ENCODE measurements at places on chromosomes 4 and X. TPM values are rescaled to one million over a fixed set of nuclear protein-coding genes. Genes with fewer than 3 reads are reported as not detected.

DNA sequence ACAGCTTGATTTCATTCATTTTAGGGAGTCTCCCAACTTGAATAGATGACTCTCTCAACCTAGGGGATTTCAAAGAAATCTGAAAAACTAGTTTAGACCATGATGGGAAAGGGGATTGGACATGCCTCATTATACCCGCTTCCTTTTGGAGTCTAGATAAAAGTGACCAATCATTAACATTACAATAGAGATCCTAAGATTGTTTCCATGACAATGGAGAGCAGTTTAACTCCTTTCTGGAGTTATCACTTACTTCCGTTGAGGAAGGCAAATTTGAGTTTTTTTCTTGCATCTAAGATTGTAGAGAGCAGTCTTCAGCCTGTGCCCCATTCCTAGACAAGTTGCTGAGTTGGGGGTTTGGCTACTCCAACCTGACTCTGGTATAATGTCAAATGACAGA lies 11.4 kb upstream of the IL15 start:
- no peak for DNase-seq

DNA sequence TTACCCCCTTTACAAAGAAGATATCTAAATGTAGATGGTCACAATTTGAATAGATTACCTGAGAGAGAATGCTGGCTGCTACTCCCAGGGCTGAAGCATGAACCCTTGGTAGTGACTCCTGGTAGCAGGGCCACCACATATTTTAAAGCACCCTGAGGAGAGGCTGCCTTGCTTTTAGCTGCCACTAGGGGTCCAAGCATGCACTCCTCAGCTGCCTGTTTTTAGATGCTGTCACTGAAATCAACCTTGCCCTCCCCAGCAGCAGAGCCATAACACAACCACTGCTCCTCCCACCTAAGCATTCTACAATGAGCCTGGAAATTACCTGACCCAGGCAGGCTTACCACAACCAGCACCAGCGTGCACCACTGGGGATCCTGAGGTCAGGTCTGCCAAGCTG lies 850.9 kb downstream of the FAM133A start:
- DNase-seq = no peak

DNA sequence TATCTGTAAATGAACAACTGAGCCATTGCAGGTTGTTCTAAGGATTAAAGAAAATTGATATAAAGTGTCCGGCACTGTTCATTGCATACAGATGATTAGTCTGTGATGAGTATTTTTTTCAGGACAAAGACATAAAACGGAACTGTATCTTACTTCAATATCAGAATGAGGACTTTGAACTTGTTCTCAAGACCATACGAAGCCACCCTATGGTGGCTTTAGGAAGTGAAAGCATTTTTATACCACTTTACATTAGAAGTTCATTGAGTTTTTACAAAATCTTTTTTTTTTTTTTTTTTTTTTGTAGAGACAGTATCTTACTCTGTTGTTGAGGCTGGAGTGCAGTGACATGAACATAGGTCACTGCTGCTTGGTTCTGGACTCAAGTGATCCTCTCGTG lies 45.2 kb upstream of the TRIM2 start:
- no peak for DNase-seq

DNA sequence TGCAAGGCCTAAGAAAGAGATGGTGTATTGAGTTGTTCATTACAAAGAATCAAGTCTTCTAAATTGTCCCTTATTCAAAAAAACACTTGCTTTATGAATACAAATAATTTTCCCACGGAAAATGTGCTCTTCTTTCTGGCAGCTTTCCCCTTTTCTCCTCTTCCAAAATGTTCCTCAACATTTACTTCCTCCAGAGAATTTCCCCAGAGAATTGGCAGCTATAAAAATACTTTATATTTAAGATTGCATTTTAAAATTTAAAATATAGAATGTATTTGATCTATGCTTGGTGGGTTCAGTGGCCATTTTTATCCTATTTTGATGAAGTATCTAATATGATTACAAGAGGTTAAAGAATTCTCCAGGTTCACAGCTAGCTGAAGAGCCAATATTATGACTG lies 521.0 kb downstream of the IQCM start:
- no peak for DNase-seq

DNA sequence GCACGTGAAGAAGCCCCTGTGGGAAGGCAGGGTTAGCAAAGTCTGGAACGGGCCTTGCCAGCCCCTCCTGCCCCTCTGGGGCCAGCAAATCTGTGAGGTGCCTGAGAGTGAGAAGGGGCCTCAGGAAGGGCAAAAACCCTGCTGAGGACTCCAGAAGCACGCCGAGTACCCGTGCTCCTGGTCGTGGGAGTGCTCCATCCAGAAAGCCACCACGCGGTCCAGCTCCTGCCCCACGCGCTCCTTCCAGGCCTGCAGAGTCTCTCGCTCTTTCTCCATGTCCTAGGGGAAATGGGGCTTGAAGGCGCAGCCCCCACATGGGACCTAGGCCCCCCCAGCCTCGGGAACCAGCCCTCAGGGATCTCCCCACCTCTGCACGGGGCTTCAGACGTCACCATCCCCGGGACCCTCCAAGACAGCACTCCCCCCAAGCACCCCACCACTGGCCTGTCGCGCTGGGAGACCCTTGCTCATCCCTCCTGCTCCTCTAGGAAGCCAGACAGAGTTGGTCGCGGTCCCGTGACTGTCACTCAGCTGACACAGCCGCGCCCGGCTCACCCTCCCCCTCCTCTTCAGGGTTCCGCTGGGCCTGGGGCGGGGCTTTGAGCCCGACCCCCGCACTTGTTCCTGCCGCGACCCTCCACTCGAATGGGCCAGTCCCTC lies at the start of gene RENBP:
RENBP (minus strand) TSS at position 504 of the 660 bp plus-strand sequence; CDS start at position 471, 33 bp downstream.
- DNase-seq = peak; percentile 41

GRCh38 chr4:72313121-72313520 lies 255.9 kb downstream of the ADAMTS3 start:
- DNase-seq = no peak

DNA sequence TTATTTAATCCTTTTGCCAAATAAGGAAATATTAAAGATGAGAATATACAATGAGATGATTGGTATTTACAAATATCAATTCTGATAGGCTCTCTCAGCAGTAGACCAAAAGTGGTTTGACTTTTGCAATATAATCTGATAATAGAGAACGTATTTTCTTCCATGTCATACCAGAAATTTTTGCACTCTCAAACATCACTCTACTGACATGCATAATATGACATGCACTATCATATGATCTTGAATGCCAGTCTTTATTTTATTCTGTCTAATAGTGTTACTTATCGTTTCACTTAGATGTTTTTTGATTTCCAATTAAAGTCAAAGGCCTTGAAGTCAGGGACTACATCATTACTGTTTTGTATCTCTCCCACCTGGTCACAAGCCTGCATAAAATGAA lies 259.2 kb downstream of the PCDH7 start:
- DNase-seq = no peak

- no peak for DNase-seq
Observed at GRCh38 chr4:17687237-17687857, 72.9 kb downstream of the MED28 start.

DNA sequence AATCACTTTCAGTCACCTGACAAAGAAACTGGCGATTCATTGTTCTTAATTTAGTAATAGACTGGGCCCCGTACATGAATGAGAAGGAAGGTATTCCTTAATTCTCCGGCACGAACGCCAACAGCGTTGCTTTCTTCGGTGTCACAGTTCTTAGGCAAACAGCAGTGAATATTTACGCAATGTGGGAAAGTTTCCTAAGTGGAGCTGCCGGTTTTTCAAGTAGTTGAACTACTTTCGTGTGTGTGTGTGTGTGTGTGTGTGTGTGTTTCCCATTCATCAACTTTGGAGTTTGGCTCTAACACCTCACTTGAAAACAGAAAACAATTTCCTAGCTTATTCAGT lies 651 bp downstream of the NXT2 start:
- peak; percentile 45 for DNase-seq

DNA sequence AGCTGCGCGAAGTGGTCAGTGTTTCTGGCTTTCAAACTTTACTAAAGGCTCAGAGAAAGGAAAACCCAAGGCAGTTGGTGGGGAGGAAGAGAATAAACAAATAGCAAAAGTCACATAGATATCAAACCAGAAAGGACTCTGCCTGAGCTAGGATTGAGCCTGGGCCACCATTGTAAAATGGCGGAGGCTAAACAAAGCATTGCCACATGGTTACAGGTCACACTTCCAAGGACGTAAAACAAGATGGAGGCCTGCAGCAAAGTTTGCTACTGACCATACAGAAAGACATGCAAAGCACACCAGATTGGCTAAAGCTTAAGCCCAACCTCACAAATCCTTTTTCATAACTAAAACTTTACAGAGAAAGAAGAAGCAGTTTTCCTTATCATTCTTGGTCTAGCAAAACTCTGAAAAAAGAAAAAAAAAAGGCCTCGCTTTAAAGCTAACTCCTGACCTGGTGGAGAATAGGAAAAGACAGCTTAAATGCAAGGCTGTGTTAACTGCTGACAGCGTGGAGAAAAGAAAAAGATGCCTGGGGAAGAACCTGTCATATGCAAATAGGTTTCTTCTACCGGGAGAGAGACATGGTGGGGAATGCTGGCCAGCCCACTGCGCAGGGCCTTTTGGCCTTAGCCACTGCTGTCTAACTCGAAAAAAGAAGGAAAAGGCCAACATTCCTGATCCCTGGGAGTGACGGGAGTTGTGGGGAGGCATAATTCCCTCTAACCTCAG lies 81.8 kb upstream of the SMARCA5 start:
- DNase-seq = no peak

DNA sequence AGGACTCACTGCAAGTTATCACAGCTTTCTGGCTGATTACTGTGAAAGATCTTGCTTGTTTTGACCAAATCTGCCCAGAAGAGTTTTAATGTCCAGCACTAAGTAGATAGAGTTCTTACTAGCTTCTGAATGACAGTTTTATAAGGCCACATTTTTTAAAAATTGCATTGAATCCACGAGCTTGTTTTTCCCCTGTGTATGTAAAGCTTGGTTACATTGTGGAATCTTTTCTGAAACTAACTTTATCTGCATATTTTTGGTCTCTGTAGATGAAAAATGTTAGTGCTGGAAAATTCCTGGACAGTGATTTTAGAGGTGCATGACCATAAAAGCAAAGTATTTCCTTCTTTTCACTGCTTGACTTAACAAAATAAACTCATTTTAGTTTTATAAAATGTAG lies 650.3 kb upstream of the FAM241A start:
- no peak for DNase-seq

DNA sequence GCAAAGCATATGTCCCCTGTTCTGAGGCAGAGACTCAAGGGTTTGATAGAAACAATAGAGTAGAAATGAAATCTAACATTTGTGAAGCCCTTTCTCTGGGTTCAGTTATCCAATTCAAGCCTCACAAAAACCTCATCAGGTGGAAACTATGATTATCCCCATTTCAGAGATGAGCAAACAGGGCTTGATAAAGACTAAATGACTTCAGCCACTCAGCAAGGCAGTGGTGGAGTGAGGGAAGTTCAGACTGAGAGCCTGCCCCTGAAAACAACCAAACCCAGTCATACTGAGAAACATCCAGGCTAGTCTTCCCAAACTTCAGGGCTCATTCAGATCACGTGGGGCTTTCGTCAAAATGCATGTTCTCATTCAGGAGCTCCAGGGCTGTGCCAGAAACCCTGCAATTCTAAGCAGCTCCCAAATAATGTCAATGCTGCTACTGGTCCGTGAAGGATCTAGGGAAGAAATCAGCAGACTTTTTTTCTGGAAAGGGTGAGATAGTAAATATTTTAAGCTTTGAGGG lies 109.6 kb upstream of the KIT start:
- no peak for DNase-seq

DNA sequence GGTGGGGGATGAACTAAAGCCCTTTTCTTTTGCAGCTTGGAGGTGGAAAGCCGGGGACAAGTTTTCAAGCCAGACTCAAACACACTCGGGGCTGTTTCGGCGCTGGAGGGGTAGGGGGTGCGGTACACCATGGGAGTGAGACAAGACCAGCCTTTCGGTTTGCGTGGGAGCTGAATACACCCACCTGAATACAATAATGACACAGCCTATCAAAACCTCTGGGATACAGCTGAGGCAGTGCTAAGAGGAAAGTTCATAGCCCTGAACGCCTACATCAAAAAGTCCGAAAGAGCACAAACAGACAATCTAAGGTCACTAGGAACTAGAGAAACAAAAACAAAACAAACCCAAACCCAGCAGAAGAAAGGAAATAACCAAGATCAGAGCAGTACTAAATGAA lies 163.3 kb downstream of the ATRX start:
- DNase-seq = no peak

- DNase-seq = no peak
Observed at GRCh38 chr4:171876636-171877035, 63.4 kb downstream of the GALNTL6 start.

DNA sequence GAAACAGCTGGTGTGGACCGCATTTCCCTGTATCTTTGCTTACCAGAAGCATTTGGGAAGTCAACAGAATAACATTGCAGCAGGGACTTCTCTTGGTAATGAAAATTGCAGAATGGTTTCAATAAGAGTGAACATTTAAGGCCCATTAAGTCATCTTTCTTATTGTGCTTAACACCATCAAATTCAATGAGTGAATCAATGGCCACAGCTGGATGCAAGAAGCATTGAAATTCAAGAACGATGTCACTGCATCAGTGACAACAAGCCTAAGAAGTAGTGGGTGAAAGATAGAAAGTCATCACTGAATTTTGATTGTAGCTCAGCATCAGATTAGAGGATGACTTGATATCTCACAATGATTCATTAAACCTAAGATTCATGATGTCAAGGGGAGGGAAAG lies 93.9 kb upstream of the GPM6A start:
- no peak for DNase-seq

DNA sequence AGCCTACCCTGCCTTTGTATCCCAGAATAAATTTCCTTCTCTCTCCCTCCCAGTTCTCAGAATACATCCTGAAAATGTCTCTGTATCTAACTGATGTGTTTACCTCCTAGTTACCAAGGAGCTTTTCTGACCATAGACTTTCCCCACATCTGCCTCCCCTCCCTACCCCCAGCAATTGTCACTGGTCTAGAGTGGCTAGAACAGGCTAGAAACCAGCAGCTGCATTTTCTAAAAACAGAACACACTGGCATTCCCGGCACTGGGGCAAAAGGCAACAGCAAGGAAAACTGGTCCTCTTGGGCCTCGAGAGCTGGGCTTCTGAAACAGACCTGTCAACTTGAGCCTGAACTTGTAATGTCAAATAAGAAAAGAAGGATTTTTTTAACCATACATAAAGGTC lies 16.4 kb downstream of the TASL start:
- no peak for DNase-seq

The GTPBP6 gene
- total RNA-seq = 54.1 TPM

The PIR gene
- 25.1 TPM for total RNA-seq

The MRPS18C gene
- 27.9 TPM for total RNA-seq

The CCDC120 gene
- 18.8 TPM for total RNA-seq

The PF4V1 gene
- not detected for total RNA-seq

The APOO gene
- total RNA-seq = 26.2 TPM

The VSIG1 gene
- 56.9 TPM for total RNA-seq

All from mucosa of gallbladder (tissue), 1 donor.